ENCODE measurements at places on chromosomes 7 and 10.

DNA sequence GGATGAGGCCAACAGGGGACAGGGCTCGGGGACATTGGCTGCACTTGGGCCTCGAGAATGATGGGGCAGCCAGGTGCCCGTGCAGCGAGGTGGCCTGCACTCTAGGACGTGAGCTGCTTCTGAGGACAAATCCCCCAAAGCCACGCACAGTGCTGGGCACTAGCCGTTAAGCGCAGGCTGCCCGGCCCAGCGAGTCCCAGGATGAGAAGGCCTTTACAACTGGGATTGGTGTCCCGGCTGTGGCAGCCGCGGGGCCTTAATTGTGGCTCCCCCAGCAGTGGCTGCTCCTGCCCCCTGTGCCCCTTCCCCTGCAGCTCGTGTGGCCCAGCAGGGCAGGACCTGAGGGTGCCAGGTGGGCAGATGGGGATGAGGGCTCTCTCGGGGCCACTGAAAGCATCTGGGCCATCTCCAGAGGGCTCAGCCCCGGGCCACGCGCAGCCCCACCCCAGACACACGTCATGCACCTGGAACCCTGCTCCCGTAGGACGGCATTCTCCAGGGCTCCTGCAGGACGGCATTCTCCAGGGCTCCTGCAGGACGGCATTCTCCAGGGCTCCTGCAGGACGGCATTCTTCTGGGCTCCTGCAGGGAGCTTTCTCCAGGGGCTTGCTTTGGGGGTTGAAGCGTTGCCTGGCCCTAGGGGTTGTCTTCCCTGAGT, 6.6 kb downstream of the PWWP2B start:
- no peak for DNase-seq

GRCh38 chr10:30371954-30372353, 22.9 kb upstream of the MTPAP start:
- no peak for DNase-seq

GRCh38 chr10:44971935-44972757, 6.5 kb downstream of the DEPP1 start:
- no peak for DNase-seq

DNA sequence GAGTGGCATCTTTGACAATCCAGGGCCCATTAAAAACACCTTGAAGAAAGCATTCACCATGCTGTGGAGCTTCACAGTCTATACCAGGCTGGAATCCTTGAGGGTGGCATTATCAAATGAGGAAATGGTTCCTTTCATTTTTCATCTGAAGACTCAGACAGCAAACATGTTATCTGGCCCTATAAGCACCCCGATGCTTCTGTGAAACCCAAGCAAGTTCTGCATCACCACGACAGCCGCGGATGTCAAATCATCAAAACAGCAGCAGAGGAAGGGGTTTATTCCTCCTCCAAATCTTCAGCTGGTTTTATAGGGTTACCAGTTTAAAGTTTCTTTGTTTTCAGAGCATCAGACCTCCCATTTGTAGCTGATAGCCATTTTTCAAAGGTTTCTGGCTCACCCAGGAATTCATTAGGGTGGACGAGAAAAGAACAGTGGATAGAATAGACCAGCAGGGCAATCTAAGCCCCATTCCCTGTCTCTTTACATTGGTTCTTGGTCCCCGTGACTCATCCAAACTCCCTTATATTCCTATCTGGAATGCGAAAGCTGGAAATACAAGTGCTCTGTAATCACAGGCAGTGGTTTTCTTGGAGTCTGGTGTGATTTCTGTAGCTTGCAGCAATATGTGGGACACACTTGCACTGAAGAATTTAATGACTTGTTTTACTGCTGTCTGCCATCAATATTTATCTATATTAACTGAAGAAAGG, 217.9 kb downstream of the SKAP2 start:
- DNase-seq: no peak

DNA sequence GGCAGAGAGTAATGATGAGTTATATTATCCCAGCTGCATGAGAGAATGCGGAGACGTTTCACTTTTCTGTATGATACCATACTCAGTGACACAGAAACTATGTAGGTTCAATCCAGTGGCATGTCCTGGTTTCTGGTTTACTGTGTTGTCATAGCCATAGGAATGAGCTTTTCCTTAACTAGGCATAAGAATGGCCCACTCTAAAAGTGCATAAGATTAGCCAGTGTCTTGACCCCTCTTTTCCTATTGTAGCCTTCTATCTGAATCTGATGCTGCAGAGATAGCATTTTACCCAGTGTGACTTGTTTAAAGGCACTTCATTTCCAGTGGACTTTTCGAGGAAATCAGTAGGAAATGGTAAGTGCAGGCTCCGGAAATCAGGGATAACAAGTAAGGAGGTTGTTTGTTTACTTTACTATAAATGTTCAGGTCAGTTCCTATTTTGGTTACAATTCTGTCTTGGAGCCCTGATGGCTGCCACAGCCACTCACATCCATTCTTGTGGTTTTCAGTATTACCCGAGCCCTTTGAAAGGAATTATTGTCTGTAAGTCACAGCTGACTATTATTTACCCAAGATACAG, 70.5 kb downstream of the SEMA3A start:
- no peak for DNase-seq

DNA sequence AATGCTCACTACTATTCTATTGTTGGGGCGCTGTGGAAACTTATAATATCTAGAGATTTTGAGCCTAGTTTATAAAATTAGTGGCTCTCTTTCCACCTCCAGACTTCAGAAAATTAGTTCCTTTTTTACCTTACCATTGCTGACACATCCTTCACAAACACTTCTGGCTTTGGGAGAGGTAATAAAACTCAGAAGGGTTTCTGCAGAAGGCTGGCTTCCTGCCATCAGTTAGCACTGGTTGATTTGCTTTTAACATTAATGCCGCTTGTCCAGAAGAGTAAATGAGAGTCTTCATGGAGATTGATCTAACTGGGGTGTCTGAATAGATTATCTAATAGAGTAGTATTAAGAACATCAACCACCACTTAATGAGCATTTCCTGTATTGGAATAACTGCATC, 20.3 kb downstream of the ACSM6 start:
- no peak for DNase-seq

DNA sequence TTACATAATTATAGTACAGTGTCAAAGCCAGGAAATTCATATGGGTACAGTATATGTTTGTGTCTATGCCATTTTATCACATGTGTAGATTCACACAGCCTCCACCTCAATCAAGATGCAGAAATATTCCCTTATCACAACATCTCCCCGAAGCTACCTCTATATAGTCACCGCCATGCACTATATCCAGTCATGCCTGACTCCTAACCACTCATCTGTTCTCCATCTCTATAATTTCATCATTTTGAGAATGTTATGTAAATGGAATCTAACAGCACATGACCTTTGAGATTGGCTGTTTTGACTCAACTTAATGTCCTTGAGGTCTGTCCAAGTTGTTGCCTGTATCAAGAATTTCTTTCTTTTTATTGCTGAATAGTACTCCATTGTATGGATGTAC, 22.3 kb upstream of the SLC25A13 start:
- no peak for DNase-seq

DNA sequence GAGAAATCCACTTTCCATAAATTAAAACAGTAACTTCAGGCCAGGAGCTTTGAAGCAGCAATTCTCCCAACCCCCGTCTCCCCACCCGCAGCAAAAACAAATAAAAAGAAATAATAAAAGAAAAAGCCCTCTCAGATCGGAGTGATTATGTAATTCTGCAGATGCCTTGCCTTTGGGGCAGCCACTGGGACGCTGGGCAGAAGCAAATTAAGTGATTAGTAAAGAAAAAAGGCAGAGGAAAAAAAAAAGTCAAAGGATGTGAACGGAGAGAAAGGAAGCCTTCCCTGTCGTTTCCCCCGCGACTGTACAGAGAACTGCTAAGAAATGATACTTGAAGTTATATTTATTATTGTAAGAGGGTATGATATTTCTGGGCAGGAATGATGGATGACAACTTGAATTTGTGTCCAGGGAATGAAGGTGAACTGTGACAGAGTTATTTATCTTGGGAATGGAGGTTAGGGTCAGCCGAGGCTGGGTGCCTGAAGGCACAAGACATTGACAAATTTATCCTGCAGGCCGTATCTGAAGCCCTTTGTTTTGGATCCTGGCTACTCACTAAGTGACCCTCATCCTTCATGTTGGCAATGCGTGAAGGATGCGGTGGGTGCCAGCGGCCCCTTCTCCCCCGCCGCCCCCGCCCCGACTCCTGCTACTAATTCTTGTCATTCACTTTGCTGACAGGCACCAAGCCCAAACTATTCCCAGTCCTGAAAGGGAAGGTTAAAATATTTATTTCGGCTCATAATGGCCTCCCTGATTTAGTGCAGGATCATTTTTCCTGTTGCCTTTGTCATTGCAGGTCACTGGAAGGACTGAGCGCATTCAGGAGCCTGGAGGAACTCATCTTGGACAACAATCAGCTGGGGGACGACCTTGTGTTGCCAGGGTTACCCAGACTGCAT, 604.0 kb downstream of the LRMDA start:
- no peak for DNase-seq

DNA sequence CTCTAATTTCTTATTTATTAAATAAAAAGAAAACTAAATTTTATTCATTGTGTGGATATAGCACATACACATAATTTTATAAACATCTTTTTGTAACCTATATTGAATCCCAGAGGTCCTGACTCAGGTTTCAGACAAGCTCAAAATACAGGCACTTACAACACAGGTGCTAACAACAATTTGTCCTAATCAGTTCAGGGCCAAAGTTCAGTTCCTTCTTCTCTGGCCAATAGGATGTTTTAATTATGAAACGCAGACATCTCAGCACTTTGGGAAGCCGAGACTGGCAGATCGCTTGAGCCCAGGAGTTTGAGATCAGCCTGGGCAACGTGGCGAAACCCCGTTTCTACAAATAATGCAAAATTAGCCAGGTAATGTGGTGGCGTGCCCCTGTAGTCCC, 15.0 kb downstream of the RPA3 start:
- no peak for DNase-seq
